Uterine smooth muscle cell (primary cell): ENCODE measurements at places on chromosomes 4 and X. TPM values are rescaled to one million over a fixed set of nuclear protein-coding genes. Genes with fewer than 3 reads are reported as not detected.

The GAGE12J gene
- total RNA-seq, result not detected in 2 replicates

The CD38 gene
- total RNA-seq, result not detected in 2 replicates

The MAGED4B gene
- total RNA-seq, result 19.7 and 41.5 TPM in 2 replicates

The VSIG4 gene
- total RNA-seq, result not detected in 2 replicates

The MAGEA9B gene
- total RNA-seq, result not detected in 2 replicates

The LDB2 gene
- 30.6 and 38.7 TPM in 2 replicates for total RNA-seq

The VCX3A gene
- not detected in 2 replicates for total RNA-seq

The SSX4 gene
- total RNA-seq, result not detected in 2 replicates

The DNAAF6 gene
- not detected in 2 replicates for total RNA-seq

The ARSJ gene
- 36.7 and 40.9 TPM in 2 replicates for total RNA-seq

The FGFBP2 gene
- total RNA-seq, result not detected in 2 replicates

The NAT8L gene
- total RNA-seq, result under 0.01 and 0.12 TPM in 2 replicates
